CD4-positive, alpha-beta T cell treated with Interleukin-10 for 1 hour (primary cell): ENCODE measurements at places on chromosomes 1 and 21.

DNA sequence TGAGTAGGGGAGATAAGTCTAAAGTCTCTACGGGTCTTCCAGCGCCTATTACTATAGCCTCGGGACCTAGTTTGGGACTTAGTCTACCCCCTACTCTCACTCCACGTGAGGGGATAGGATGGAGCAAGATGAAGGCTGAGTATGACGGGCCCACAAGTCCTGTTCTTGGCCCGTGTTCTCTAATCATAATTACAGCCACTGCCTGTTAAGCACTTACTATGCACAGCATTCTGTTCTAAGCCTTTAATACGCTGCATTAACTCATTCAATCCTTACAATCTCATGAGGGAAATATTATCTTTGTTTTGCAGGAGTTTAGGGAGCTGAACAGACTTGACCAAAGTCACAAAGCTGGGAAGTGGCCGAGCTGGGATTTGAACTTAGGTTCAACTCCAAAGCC lies 23.9 kb upstream of the EPB41 start:
- DNase-seq, result no peak

DNA sequence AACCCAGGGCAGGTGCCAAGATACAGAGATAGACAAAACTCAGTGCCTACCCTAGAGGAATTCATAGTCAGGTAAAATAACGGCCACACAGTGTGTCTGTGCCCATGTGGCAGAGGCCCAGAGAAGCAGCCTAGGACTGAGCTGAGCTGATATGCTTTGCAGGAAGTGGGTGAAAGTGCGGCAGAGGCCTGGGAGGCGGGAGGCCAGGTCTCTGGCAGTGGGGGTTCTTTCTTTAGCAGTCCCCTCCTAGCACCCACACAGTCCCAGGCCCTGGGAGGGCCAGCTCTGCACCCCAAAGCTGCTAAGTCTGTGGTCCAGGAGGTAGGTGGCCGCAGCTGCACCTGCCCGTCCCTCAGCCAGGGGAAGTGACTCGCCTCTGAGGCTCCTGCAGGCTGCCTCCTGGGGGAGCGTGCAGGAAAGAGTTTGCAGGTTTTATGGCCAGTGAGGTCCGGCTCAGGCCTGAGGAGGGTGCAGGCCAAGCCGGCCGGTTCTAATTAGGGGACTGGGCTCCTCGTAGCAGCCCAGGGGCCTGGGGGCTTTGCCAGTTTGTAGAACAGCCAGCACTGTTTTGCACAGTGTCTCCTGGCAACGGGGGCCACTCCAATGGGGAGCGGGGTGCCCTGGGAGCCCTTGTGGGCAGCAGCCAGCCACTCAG lies 107.9 kb downstream of the SPSB1 start:
- DNase-seq, result no peak

DNA sequence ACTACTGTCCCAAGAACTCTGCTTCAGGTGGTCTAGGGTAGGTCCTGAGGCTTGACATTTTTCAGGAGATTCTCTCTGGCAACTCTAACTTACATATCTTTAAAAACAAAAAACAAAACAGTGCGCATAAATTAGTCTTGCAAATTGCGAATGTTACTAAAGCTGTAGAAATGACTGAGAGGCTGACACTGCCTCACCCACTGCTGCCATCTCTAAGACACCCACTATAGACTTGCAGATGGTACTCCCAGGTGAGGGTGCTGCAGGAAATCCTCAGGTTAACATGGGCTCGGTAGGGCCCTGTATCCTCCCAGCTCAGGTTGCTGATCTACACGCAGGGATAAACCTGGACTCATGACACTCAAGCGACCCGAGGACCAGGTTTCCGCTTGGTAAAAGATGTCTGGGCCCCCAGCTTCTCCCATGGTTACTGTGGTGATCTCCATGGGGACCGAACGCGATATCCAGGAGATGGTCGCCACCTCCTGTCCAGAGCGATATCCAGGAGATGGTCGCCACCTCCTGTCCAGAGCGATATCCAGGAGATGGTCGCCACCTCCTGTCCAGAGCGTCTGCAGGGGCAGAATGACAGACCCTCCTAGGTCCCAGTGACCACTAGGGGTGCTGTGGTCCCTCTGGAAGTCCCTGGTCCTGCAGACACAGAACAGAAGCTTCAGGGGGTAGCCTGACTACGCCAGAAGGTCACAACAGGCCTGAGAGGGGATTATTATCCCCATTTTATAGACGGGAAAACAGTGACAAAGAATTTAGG lies 16.2 kb upstream of the LY9 start:
- peak; percentile 51 for DNase-seq

GRCh38 chr1:41879617-41880016 lies 39.1 kb downstream of the HIVEP3 start:
- no peak for DNase-seq

DNA sequence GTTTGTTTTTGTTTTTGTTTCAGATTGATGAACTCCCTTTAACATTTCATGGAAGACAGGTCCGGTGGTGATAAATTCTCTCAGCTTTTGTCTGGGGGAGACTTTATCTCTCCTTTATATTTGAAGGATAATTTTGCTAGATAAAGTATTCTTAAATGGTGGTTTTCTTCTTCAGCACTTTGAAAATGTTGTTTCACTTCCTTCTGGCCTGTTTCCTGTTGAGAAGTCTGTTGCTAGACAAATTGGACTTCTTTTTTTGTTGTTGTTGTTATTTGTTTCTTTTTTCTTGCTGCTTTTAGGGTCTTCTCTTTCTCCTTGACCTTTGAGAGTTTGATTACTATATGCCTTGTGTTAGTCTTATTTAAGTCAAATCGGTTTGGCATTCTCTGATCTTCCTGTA lies 50.8 kb downstream of the CRP start:
- no peak for DNase-seq

DNA sequence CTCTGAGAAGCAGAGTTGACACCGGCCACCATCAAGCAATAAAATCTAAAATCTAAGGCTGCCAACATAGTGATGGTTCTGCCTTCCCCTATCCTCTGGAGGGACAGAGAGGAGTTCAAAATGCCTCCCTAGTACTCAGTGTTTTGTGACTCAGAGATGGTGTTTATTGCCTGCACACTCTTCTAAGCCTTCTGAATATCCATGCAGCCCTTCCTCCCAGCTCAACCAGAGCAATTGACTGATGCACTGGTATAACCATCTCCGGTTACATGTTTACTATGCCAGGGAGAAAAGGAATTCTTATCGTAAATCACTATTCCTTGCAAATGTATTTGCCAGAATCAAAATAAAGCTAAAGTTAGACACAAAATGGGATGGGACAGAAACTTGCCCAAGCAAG lies 132.9 kb upstream of the RAB4A start:
- no peak for DNase-seq

- no peak for DNase-seq
These were observed 40.7 kb downstream of the TRAPPC10 start for GRCh38 chr21:44052830-44053226.

DNA sequence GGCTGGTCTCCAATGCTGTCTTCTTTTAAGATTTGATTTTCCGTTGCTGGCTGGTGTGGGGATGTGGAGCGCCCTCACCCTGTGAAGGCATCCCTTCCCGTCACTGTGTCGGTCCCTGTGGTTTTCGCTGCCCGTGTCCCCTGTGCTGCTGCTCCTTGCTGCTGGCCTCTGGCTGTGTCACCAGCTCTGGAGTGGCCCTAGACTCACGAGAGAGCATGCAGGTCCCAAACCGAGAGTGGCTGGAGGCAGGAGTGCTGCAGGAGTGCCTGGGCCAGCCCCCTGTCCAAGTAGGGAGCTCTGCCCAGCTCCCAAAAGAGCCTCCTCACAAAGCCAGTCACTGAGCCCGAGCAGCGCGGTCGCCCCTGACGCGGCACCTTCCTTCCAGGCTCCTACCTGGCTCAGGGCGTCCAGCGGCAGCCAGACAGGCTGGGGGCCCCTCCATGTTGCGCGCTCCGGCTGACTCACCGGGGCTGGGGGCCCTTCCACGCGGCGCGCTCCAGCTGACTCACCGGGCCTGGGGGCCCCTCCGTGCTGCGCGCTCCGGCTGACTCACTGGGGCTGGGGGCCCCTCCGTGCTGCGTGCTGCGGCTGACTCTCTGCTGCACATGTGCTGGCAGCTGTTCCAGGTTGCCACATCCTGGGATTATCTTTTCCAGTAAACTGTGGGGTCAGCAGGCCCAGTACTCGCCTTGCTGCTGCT lies 106.7 kb upstream of the COL6A1 start:
- no peak for DNase-seq
